ENCODE measurements at places on chromosomes 3 and 15.

DNA sequence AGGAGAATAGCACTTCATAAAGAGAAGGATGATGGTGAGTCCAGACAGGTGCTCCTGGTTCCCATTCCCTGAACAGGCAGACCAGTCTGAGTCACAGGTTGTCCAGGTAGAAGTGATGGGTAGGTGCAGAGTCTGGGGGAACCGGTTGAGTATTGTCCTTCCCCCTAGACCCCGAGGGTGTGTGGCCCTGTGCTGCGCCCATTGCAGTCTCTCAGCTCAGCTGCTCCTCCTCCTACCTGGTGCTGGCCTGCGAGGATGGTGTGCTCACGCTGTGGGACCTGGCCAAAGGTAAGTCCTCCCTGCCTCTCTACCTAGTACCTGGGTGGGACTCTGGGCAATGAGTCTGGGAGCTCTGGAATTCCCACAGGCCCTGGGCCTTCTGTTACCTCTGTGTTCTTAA lies 19.8 kb downstream of the MESP1 start:
- no peak for DNase-seq

DNA sequence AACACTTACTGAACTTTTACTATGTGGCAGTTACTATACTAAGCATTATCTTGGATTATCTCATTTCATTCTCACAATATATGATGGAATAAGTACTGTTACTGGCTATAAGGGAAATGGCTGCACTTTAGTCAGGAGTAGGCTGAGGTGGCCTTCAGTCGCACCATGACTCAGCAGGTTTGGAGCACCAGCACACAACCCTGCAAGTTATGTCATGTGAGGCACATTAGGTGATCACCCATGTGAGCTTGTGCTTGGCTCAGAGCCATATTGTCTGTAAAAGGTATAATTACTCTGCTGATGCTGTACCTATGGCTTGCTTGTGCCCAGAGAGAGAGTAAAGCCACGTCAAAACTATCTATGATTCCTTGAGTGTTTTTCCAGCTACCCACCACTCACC lies 54.1 kb upstream of the TIPARP start:
- DNase-seq, result no peak

- DNase-seq, result no peak
Observed at GRCh38 chr3:110066206-110066605, 728.9 kb upstream of the DPPA4 start.

DNA sequence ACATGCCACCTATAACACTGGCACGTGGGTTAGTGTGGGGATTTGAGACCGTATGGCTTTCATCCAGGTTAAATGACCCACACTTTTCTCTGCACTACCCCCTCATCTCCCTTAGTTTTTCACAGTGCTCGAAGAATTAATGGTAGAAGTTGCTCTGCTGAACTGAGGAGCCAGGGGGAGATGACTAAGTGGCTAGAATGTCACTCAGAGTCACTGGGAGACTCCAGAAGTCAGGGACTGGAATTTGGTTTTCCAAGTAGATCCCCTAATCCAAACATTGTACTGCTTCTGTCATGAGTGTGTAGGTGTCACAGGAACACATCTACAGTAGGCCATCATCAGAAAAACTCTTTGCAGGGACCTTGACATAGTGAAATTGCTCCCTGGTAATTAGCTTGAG lies 181.0 kb upstream of the RASGRP1 start:
- no peak for DNase-seq

DNA sequence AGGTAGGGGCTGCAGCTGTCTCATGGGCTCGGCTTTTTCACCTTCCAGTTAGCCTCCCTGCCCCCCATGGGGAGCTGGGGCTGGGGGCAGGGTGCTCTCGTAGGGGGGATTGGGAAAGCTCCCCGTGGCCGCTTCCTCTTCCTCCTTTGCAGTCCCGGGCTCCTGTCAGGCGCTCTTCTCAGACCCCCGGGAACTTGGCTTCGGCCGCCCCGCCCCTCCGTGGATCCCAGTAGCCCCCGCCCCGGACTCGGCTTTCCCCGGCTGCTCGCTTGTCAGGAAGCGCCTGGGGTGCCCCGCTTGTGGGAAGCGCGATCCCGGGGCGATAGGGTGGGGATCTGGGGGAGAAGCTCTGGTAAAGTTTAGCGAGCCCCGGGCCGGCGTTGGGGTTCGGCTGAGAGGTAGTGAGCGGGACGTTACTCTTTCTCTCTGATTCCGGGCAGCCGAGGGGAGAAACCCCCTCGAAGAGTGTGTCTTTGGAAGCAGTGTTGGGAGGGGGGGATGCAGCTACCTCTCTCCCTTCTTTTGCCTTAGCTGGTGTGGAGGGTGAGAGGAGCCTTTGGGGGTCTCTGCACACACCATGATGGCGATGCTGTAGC lies 611 bp downstream of the PIAS1 start:
- DNase-seq, result peak; percentile 2

- DNase-seq, result no peak
Observed at GRCh38 chr3:153163393-153163724, 1.3 kb downstream of the RAP2B start.

DNA sequence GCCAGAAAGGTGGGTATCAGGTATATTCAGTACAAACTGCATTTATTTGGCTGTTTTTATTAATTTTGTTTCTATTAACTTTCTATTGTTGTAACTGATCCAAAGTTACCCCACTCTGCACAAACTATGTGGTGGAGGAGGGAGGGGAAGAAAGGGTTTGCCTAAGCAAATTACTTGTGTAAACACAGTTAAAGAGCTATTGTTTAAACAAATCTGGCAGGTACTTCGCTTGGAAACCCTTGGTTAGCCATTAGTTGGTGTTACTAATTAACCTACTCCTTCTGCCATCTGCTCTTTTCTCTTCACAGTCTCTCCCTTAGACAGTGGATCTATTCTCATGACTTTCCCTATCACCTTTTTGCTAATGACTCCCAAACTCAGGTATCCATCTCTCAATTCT lies 328.4 kb upstream of the NECTIN3 start:
- no peak for DNase-seq

- peak; percentile 93 for DNase-seq
Observed at GRCh38 chr3:146803745-146804144, 198.6 kb upstream of the PLSCR5 start.

- DNase-seq, result no peak
Observed at GRCh38 chr3:115052906-115053305, 94.2 kb downstream of the ZBTB20 start.

DNA sequence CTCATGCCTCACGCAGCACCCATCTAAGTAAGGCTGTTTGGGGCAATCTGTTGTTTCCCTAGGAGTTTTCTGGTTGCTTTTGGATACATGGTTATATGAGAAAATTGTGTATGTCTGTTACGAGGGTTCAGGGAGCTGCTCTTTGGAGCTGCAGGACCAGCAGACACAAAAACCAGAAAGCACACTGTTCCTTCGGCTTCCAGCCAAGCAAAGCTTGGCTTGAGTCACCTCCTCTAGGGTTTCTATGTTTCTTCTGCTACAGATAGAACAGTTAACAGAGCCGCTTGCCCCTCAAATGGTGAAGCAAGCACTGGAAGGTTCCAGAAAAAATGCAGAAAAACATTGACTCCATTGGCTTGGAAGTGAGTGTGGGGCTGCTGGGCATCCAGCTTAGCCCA lies 49.2 kb upstream of the CTDSPL start:
- no peak for DNase-seq

DNA sequence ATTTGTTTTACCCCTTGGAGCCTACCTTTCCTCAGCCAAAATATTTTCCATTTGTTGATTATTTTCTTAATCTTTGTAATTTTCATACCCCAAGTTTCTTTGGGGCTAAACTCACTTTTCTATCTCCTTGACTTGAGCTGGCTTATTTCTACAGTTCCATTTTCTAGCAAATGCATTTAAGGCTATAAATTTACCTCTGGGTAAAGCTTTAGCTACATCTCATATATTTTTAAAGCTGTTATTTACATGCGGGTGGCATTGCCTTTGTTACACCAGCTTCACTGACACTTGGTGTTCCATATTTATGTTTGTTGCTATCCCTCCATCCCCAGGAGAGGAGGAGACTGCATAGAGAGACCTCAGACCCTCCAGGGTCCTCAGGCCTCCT lies 136.3 kb downstream of the NUP210 start:
- no peak for DNase-seq

DNA sequence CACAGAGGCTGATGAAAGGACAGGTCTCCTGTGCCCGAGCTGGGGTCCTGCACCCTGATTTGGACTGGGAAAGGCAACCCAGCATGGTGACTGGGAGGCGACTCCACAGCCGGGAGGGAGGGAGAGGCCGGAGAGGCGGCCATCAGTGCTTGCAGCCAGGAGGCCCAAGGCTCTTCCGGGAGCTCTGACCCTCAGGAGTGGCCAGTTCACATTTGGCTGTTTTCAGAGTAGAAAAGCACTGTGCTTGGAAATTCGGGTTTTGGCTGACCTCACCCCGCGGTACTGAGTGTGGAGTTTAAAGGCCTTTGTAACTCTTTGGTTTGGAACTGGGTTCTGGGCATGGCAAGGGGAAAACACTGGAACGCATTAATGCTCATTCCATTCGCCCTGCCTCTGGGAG lies 31.9 kb downstream of the SMAD6 start:
- DNase-seq, result no peak

Data from GM04504 (cell line).